ENCODE measurements at places on chromosomes 7 and 10. TPM values are rescaled to one million over a fixed set of nuclear protein-coding genes. Genes with fewer than 3 reads are reported as not detected.

- no peaks in the 10 kb centered on the region for H3K4me1 ChIP-seq
- no peaks in the 10 kb centered on the region for H3K27me3 ChIP-seq
- H3K4me3 ChIP-seq = no peak overlapping the region
- H3K27ac ChIP-seq = no peak overlapping the region
Observed at GRCh38 chr7:107201795-107202450, 33.1 kb downstream of the HBP1 start.

- H3K4me1 ChIP-seq = peaks cover 17% of the 10 kb centered on the region
- H3K36me3 ChIP-seq = no peaks in the 10 kb centered on the region
- no peak overlapping the region for H3K27ac ChIP-seq
- peaks cover 42% of the 10 kb centered on the region for H3K27me3 ChIP-seq
- no peak overlapping the region for H3K4me3 ChIP-seq
- DNase-seq = no peak
Observed at GRCh38 chr7:69654381-69654780, 56.1 kb downstream of the AUTS2 start.

DNA sequence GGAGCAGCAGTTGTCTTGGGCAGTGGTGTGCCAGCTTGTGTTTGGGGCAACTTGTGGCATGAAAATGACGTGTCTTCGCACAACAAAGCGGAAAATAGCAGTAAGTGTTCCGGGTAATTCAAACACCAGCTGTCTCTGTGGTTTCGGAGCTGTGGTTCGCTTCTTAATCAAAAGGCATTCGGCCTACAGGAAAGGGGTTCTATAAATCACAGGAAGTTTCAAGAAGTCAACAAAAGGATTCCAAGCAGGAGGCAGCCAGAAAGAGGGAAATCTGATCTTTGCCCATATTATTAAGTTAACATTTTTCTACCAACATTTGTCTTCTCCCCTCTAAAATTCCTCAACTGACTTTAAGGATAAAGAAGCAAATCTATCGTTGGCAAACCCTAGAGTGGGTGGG is 353.4 kb downstream of the FGFR2 start:
- no peaks in the 10 kb centered on the region for H3K4me1 ChIP-seq
- H3K4me3 ChIP-seq = no peak overlapping the region
- no peaks in the 10 kb centered on the region for H3K36me3 ChIP-seq
- no peak for DNase-seq
- no peaks in the 10 kb centered on the region for H3K27me3 ChIP-seq

DNA sequence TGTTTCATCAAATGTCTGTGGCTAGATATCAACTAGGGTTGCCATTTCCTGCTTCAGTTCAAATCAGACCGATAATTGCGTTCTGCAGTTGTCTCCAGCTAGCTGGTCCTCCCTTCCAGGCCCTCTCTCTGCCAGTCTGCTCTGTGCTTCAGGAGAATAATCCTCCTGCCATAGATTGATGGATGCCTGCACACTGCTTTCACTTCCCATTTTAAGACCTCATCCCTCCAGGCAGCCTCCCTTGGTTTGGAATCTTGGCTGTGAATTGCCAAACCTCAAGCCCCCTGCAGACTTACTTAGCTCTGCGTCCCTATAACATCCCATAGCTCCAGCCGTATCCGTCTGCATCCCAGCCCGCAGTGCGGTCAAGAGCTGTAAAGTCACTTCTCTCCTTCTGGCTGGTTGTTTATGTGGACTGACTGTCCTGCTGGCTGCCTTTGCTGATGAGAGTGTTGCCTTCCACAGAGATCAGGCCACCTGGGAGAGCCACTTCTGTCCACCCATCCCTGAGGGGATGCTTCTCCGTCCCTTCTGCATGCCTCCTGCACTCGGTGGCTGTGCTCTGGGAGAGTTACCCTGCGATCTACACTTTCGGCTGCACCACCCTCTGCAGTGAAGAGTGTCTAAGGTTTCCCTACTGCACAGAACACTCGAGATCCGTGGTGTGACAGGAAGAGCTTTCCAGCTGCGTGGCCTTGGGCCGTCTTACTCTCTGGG is 22.4 kb upstream of the KLF6 start:
- no peaks in the 10 kb centered on the region for H3K36me3 ChIP-seq
- no peak overlapping the region for H3K4me3 ChIP-seq
- no peaks in the 10 kb centered on the region for H3K4me1 ChIP-seq
- no peak for DNase-seq
- no peaks in the 10 kb centered on the region for H3K27me3 ChIP-seq

- DNase-seq = no peak
- H3K27me3 ChIP-seq = peaks cover 5% of the 10 kb centered on the region
- H3K36me3 ChIP-seq = no peaks in the 10 kb centered on the region
Observed at GRCh38 chr7:327991-328702, 38.2 kb downstream of the FOXL3 start.

GRCh38 chr7:29564496-29565223 is 1.0 kb downstream of the PRR15 start:
- H3K4me3 ChIP-seq = peak overlapping the region; percentile 58
- H3K36me3 ChIP-seq = no peaks in the 10 kb centered on the region
- H3K27ac ChIP-seq = no peak overlapping the region
- peaks cover 4% of the 10 kb centered on the region for H3K4me1 ChIP-seq
- DNase-seq = peak; percentile 70
- H3K27me3 ChIP-seq = peaks cover 57% of the 10 kb centered on the region

GRCh38 chr7:30460246-30460633 is 18.3 kb downstream of the NOD1 start:
- H3K27ac ChIP-seq = no peak overlapping the region
- no peaks in the 10 kb centered on the region for H3K36me3 ChIP-seq

GRCh38 chr7:148031019-148031418 is 559.5 kb upstream of the C7orf33 start:
- no peak overlapping the region for H3K4me3 ChIP-seq
- H3K27me3 ChIP-seq = peaks cover 42% of the 10 kb centered on the region
- peak; percentile 2 for DNase-seq

DNA sequence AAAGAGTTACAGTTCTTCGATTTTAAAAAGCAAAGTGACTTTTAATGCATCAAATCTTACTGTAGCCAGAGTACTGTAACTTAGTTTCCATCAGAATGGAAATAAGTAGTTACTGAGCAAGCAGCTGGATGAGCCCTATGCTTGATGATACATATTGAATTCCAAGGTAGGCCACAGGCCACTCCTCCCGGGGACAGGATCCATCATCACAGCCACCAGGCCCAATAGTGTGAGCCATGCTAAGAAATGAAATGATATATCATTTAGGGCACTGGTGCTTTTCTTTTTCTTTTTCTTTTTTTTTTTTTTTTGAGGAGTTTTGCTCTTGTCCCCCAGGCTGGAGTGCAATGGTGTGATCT is 42.9 kb upstream of the TOMM7 start:
- H3K4me3 ChIP-seq = no peak overlapping the region
- H3K36me3 ChIP-seq = no peaks in the 10 kb centered on the region
- no peak overlapping the region for H3K27ac ChIP-seq
- DNase-seq = no peak

GRCh38 chr7:108875139-108875538 is 305.5 kb downstream of the DNAJB9 start:
- H3K4me3 ChIP-seq = no peak overlapping the region
- no peak overlapping the region for H3K27ac ChIP-seq
- no peak for DNase-seq
- no peaks in the 10 kb centered on the region for H3K36me3 ChIP-seq

DNA sequence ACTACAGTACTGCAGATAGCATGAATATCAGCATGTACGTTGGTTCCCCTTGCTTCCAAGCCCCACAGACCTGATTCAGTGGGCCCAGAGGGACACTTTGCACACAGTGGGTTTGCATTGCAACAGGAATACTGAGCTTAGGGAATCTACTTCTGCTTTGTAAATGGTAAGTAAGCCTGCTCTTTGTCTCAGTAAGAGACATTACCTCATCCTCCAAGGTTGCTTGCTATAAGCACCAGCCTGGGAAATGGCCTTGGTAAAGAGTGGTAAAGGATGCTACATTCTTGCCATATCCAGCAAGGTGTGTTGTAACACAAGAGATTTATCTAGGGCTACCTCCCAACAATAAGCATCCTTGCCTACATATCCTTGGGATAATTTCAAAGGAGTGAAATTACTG is 730.5 kb downstream of the INHBA start:
- no peaks in the 10 kb centered on the region for H3K27me3 ChIP-seq
- no peaks in the 10 kb centered on the region for H3K4me1 ChIP-seq
- DNase-seq = no peak
- H3K4me3 ChIP-seq = no peak overlapping the region
- H3K27ac ChIP-seq = no peak overlapping the region
- H3K36me3 ChIP-seq = no peaks in the 10 kb centered on the region

DNA sequence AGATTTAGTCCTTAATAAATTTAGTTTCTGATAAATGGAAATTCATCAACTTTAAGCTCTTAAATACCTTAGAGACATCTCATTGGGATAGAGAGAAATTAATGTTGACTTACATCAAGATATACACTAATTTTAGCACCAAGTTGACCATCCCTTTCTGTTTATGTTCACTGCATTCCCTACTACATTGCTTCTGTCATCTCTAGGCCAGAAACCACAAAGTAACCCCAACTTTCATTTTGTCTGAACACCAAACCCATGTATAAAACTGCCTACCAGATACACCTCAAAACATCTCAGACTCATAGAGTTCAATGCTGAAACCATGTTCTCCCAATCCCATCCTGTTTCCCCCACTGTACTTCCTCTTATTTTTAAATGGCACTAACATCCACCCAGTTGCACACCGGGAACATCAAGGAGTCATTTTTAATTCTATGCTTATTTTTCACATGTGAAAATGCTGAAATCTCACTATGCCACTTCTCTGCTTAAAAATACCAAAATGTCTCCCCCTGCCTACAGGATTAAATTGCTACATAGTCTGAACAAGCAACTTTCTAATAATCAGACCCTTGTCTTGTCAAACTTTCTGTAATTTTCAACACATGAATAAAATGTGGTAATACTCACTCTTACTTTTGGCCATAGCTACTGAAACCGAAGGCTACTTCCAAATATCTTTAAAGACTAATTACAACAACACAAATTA is 201.6 kb downstream of the SEMA3D start:
- no peaks in the 10 kb centered on the region for H3K27me3 ChIP-seq
- H3K36me3 ChIP-seq = no peaks in the 10 kb centered on the region
- H3K4me3 ChIP-seq = no peak overlapping the region
- H3K4me1 ChIP-seq = no peaks in the 10 kb centered on the region

GRCh38 chr7:128814499-128814898 is 15.7 kb upstream of the FLNC start:
- H3K4me1 ChIP-seq = peaks cover 27% of the 10 kb centered on the region
- H3K27me3 ChIP-seq = no peaks in the 10 kb centered on the region

DNA sequence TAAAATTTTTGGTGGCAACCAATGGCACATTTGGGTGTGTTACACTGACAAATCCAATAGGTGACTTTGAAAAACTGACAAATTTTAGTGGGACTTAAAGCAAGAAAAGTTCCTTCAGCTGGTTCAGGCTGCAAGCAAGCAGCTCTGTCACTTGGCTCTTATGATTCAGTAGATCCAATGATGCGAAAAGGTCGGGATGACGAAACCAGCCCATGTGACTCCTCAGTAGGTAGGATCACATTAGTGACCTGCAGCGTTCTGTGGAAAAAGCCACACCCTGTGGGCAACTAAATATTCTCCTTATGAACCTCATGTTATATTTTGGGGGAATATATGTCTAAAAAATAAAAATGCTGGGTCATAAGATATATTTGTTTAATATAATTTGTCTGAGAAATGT is 13.3 kb upstream of the TSGA13 start:
- no peak for DNase-seq
- no peak overlapping the region for H3K27ac ChIP-seq
- H3K36me3 ChIP-seq = no peaks in the 10 kb centered on the region
- H3K27me3 ChIP-seq = no peaks in the 10 kb centered on the region
- H3K4me3 ChIP-seq = no peak overlapping the region

- no peaks in the 10 kb centered on the region for H3K36me3 ChIP-seq
- H3K4me1 ChIP-seq = peaks cover 21% of the 10 kb centered on the region
- H3K4me3 ChIP-seq = no peak overlapping the region
- peak; percentile 11 for DNase-seq
Observed at GRCh38 chr7:117350027-117350426, 27.2 kb upstream of the WNT2 start.

GRCh38 chr7:135160858-135161653 is 9.5 kb downstream of the CYREN start:
- no peaks in the 10 kb centered on the region for H3K36me3 ChIP-seq
- H3K27me3 ChIP-seq = no peaks in the 10 kb centered on the region
- H3K4me3 ChIP-seq = no peak overlapping the region
- no peak for DNase-seq
- H3K27ac ChIP-seq = no peak overlapping the region

DNA sequence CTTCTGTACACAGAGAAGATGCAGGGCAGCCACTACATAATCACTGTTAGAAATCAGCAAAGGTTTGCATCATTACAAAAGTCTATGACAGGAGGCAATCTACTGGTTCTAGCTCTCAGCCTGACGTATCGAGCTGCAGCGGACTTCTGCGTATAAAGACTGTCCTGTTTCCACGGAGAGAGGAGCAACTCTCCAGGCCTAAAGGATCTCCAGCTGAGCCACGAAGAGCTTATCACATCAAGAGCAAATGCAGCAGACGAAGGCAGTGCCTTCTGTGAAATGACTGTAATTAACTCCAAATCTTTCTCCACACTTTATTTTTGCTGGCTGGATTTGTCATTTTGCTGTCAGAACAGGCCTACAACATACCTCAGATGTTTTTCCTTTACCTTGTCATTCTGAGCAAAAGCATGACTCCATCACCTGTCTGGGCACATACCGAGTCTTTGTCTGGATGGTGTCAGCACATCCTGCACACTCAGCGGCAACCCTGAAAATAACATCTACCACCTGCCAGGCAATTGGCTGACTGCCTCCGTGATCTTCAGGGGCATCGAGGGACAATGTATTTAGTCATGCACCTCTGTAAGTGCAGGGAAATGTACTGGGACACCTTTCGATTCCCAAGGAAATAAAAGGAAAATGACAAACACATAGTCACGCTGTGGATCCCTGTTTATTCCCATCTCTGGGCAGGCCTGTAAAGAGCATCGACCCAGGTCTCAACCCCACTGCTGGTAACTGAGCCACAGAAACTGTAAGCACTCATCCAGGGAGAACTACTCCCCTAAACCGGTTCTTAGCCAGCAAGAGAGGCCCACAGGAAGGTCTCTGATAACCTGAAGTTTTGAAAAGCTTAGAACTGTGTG is 26.3 kb upstream of the SH3PXD2A start:
- no peak for DNase-seq
- no peaks in the 10 kb centered on the region for H3K36me3 ChIP-seq
- no peaks in the 10 kb centered on the region for H3K27me3 ChIP-seq
- no peaks in the 10 kb centered on the region for H3K4me1 ChIP-seq
- H3K27ac ChIP-seq = no peak overlapping the region

GRCh38 chr10:30917789-30918188 is 113.9 kb downstream of the ZNF438 start:
- H3K27ac ChIP-seq = no peak overlapping the region
- no peak overlapping the region for H3K4me3 ChIP-seq
- no peaks in the 10 kb centered on the region for H3K27me3 ChIP-seq
- no peak for DNase-seq

- H3K27me3 ChIP-seq = no peaks in the 10 kb centered on the region
- no peak overlapping the region for H3K27ac ChIP-seq
- no peaks in the 10 kb centered on the region for H3K36me3 ChIP-seq
Observed at GRCh38 chr7:90459888-90460287, 9.6 kb upstream of the PTTG1IP2 start.

H2BK1 gene
- not detected for total RNA-seq

CACNB2 gene
- total RNA-seq = 3.4 TPM

SCART1 gene
- total RNA-seq = 0.49 TPM

TSPAN13 gene
- 41.2 TPM for total RNA-seq

SPDYE8 gene
- total RNA-seq = not detected

UPK3B gene
- total RNA-seq = not detected

GJD4 gene
- not detected for total RNA-seq

CPED1 gene
- not detected for total RNA-seq

All from neural progenitor cell (in vitro differentiated cells).